Breast epithelium (tissue), 4 donors: ENCODE measurements at places on chromosomes 5 and 9. TPM values are rescaled to one million over a fixed set of nuclear protein-coding genes. Genes with fewer than 3 reads are reported as not detected.

- no peaks in the 10 kb centered on the region for H3K36me3 ChIP-seq
- DNase-seq = no peak
- H3K27me3 ChIP-seq = no peaks in the 10 kb centered on the region
- no peaks in the 10 kb centered on the region for H3K4me1 ChIP-seq
These were observed 44.6 kb downstream of the KCNT1 start for GRCh38 chr9:135746565-135746964.

DNA sequence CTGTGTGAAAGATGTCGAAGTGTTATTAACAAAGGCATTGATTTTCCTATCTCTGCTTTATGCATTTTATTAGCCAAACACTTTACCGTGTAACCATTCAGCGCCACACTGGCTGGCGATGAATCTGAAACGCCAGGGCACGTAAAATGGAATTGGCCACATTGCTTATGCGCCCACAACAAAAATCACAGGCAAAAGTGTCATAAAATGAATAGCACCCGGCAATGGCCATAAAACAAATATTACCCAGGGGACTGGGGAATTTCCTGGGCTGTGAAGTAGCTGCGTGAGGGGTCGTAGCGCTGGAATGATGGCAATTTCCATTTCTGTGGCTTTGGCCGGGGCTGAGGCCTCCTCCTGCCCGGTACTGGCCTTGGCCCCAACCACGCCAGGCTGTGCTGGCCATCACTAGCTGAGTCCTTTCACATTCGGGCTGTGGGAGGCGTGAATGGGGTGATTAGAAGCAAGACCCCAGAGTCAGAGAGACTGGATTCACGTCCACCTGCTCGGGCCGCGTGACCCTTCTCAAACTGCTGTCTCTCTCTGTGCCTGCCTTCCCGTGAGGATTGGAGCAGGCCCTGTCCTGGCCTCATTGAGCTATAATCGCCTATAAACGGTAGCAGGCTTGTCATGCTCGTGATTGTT lies 254.5 kb downstream of the PBX3 start:
- peaks cover 7% of the 10 kb centered on the region for H3K27me3 ChIP-seq
- no peak for DNase-seq
- no peak overlapping the region for H3K4me3 ChIP-seq

DNA sequence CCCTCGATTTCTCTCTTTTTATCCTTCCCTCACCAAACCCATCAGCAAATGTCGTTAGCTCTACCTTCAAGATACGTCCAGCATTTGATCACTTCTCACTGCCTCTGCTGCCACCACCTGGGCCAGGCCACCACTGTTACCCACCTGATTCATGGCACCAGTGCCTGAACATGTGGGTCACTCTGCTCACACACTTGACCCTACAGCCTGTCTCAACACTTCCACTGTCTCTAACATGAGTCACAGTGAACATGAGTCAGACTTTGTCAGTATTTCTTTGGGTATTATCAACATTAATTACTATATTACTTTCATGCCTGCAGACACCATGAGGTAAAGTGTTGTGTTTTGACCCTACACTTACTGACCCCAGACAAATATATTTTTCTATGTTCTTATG lies 19.6 kb downstream of the SLC24A2 start:
- no peak overlapping the region for H3K27ac ChIP-seq
- no peaks in the 10 kb centered on the region for H3K4me1 ChIP-seq
- H3K27me3 ChIP-seq = no peaks in the 10 kb centered on the region
- no peak overlapping the region for H3K4me3 ChIP-seq
- no peaks in the 10 kb centered on the region for H3K36me3 ChIP-seq

GPR150 gene
- total RNA-seq = 1.4 TPM

IL3 gene
- total RNA-seq = not detected

ZNF300 gene
- 8.8 TPM for total RNA-seq
